ENCODE measurements at places on chromosomes 2 and 18. TPM values are rescaled to one million over a fixed set of nuclear protein-coding genes. Genes with fewer than 3 reads are reported as not detected.

Gene CRYBA2
- not detected for polyA plus RNA-seq

Gene KIF1A
- polyA plus RNA-seq: 1.2 TPM

Gene SOWAHC
- polyA plus RNA-seq: 13.9 TPM

Gene SNTG2
- 1.6 TPM for polyA plus RNA-seq

Gene VWA3B
- polyA plus RNA-seq: 0.11 TPM

Measured in urinary bladder (tissue), 4 donors.